ENCODE measurements at places on chromosomes 1 and 21.

- DNase-seq = peak; percentile 31
Measured at GRCh38 chr1:51956528-51957509, 33.7 kb downstream of the RAB3B start.

GRCh38 chr1:10868599-10868965, 72.1 kb upstream of the CASZ1 start:
- no peak for DNase-seq

GRCh38 chr1:219372916-219373615, 199.4 kb downstream of the LYPLAL1 start:
- DNase-seq = no peak

- peak; percentile 57 for DNase-seq
Measured at GRCh38 chr1:68321084-68321685, 88.9 kb upstream of the WLS start.

- peak; percentile 90 for DNase-seq
Measured at GRCh38 chr1:159916242-159917051, 8.9 kb downstream of the TAGLN2 start.

DNA sequence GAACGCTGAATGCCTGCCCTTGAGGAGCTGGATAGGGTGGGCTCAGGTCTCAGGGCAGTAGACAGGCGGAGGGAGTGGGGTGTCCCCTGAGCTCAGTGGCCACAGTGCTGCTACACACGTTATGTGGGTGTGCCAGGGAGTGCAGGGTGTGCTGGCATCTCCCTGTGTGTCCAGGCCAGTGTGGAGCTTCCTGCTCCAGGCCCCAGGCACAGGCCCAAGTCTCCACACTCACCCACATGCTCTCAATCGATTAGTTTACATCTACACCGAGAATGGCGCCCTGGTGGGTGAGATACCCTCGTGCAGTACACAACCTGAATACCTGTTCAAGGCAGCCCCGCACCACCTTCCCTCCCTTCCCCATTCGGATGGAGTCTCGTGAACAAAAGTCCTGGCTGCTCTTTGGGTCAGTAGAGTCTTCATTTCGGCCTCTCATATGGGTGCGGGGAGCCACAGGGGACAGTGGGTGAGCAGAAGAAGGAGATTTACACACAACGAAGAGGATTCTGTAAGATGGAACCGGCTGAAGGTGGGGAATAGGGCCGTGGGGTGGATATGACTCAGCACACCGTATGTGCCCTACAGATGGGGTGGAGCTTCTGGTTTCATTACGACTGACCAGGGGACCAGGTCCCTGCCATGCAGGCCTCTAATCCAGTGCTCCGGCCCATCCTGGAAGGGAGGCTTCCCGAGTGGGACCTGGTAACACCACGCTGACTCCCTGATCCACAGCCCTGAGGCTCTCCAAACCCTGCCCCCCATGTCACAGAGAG, 93.3 kb downstream of the SPSB1 start:
- DNase-seq = no peak

DNA sequence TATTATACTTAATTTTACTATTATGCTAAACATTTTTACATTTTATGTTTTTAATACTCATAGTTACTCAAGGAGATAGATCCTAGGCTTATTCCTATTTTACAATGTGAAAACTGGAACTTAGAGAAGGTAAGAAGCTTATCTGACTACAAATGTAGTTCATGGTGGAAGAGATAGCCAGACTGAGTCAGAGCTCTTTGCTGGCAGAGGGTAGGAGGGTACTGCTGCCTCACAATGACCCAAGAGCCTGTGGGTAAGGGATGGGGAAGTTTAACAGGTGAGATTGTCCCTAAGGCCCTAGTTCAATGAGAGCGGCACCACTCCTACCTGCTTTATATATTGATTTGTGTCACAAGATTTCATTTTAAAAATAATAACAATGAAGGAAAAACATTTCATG, 34.1 kb upstream of the NEK7 start:
- DNase-seq = no peak

- DNase-seq = no peak
Measured at GRCh38 chr1:41325801-41326200, 35.4 kb upstream of the FOXO6 start.

All from hepatic stellate cell (primary cell).